A172 (cell line): ENCODE measurements at places on chromosomes 11 and 22.

DNA sequence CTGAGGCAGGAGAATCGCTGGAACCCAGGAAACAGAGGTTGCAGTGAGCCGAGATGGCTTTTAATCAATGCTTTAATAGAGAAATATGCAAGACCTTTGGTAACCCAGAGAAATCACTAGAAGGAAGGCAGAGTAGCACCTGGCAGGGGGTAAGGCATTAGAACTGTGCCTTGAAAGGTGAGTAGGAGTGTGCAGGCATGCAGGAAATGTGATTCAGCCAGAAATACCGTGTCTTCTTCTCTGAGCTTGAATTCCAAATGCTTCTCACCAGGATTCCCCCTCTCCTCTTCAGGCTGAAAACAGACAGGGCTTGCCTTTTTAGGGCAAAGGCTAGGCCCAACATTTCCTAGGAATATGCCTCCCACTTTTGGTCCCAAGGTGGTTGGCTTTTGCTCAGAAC, 51.0 kb downstream of the OR4D9 start:
- no peak for DNase-seq

DNA sequence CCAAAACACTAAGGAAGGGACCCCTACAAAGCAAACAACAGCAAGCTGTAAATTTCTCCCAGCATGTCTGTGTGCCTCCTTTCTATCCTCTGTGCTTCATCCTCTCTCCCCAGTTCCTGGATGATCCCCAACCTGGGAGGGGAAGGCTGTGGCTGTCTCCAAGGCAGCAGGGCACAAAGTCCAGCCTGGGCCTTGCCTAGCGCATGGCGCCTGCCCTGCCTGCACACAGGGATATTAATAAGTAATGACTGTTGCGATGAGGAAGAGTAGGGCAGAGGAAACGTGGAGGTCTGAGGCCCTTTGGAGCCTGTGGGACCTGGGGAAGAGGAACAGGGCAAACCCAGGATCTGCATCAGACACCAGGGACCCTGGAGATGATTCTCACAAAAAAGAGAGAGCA, 2.0 kb downstream of the USH1C start:
- no peak for DNase-seq

GRCh38 chr22:33561149-33561807, 359.0 kb downstream of the LARGE1 start:
- DNase-seq: no peak

DNA sequence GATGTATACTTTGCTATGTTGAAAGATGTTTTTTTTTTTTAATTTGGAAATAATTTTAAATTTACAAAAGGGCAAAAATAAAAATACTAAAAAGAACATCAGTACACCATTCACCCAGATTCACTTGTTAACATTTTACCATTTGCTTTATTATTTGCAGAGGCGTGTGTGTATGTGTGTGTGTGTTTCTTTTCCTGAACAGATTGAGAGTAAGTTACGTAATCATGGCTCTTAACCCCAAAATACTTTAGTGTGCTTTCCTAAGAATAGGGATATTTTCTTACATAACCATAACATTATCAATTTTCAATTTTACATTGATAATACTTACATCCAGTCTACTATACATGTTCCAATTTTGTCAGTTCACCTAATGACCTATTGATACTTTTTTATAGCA, 91.5 kb upstream of the HORMAD2 start:
- DNase-seq: no peak

DNA sequence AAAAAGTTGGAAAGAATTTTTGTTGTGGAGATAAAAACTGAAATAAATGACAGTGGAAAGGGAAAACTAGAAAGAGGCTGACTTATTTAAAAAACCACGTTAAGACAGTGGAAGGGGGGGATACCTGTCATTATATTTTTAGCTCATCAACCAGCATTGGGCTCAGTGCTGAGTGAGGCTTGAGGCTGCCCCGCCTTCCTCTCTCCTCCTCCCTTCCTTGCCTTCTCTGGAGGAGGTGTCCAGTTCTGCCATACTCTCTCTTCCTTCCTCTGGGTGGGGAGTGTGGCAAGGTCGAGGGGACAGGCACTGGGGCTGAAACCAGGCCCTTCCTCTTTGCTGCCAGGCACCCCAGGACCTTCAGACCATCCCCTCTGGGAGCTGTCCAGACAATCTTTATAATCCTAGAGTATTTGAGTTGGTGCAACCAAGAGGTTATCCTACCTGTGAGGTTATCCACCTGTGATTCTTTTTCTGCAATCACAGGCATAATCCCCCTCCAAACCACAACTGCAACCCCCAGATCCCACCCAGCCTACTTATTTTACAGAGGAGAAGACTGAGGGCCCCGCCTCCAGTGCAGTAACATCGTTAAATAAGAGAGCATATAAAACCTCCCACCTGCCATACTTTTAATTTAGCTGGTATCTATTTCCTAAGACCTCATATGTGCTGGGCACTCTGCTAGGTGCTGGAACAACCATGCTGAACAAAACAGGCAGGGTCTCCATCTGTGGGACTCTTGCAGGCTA, 578.5 kb downstream of the BUD13 start:
- no peak for DNase-seq
